Testis (tissue), 5 donors: ENCODE measurements at places on chromosomes 1 and 21. TPM values are rescaled to one million over a fixed set of nuclear protein-coding genes. Genes with fewer than 3 reads are reported as not detected.

The SWT1 gene
- 44.6 TPM for total RNA-seq

The DR1 gene
- total RNA-seq: 56.0 TPM

GRCh38 chr1:234926559-234927311 is 201.9 kb downstream of the TOMM20 start:
- DNase-seq: no peak

The YBEY gene
- total RNA-seq: 50.7 TPM

DNA sequence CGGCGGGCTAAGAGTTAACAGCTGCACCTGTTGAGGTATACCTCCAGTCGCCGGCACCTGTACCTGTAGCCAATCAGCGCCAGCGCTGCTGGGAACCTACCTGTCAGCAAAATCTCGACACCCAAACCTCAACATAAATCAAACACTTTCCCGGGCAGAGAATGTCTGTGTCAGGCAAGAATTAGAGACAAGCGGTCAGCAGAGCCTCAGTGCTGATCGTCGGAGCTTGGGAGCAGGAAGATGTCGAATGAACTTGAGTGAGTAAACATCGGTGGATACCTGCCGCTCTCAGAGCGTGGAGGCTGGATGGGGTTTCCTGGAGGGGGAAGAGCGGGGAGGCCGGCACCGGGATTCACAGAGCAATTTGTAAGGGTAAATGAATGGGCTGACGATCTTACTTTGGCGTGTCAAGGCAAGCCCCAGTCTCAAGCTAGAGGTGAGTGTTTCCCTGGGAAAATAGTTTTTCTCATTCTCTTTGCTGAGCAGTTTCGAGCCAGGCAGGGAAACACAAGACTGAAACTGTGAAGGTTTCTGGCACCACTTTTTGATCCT is at the start of gene GRHL3:
TSS of gene GRHL3 (plus strand) at position 46 of the 552 bp plus-strand sequence. CDS start at position 241, 195 bp downstream.
- DNase-seq: no peak

GRCh38 chr21:38081708-38082107 is 165.5 kb upstream of the KCNJ6 start:
- DNase-seq: no peak

DNA sequence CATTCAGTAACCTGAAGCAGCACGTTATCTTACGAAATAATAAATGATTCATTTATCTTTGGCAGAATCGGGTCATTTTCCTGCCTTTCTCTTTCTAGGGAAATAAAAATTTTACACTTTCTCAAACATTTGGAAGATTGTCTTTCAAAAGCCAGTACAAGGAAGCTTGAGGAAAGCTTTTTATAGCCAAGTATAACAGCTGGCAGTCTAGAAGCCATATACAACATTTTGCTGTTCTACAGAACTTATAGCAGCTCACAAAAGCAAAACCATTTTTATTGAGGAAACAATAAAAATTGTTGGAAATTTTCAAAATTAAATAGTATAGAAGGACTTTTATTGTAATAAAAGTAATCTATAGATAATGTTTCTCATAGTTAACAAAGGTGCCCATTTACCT is 448.6 kb downstream of the SMYD3 start:
- no peak for DNase-seq

The KRTCAP2 gene
- total RNA-seq: 242 TPM

The KRTAP13-2 gene
- not detected for total RNA-seq

GRCh38 chr1:232149287-232150201 is 480.4 kb downstream of the SIPA1L2 start:
- DNase-seq: no peak

DNA sequence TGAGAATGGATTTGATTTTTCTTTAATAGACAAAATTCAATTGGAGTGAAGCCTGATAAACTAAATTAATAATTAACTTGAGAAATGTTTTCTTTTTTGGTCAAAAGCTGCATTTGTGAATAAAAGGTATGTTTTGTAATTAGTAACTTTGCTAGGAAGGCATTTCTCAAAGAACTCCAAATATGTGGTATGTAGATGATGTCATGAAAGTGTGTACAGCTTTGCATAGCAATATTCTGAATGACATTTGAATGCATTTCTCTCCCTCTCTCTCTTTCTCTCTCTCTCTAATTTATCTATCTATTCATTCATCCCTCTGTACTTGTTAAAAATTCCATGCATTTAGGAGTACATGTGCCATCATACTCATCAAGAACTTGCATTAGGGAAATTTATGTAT is 109.1 kb upstream of the ADAMTS5 start:
- no peak for DNase-seq

GRCh38 chr21:40051801-40052200 is 184.6 kb downstream of the PCP4 start:
- DNase-seq: no peak

DNA sequence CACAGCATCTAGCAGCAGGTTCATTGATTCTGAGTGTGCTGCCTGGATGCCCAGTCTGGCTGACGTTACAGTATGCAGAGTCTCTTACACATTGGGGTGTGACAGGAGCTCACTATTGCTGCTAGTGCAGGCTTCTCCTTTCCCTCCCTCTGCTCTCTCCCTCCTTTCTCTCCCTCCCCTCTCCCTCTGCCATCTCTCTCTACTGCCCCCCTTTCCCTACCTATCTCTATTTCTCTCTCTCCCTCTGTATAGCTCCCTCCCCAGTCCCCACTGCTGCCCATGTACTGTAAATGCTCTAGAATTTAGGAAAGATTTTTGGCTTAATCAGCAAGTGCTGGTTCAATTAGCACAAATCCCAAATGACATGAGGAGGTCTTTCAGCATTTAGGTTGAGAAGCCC is 62.8 kb downstream of the PCBP3 start:
- DNase-seq: no peak

DNA sequence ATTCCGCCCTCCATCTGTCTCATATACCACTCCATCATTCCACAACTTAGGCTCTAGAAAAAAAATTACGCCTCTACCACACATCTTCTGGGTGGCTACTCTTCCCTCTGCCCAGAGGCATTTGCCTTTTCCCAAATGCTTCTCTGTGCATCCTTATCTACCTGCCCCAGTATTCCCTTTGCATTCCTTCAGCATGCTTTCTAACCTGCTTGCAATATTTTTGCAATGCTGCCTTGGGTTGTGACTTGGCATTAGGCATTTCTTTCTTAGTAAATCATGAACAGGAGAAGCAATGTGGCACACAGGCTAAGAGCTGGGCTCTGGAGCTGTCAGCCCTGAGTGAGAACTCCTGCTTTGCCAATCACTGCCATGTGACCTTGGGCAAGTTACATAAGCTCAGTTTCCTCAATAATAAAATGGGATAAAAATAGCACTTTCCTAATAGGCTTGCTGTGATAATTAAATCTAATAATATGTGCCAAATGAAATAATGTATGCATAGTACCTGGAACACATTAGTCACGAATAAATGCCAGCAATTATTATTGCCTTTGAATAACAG is 276.0 kb downstream of the ASTN1 start:
- DNase-seq: no peak

The MRPL9 gene
- total RNA-seq: 53.5 TPM

GRCh38 chr1:101089613-101090338 is 64.2 kb upstream of the DPH5 start:
- DNase-seq: no peak

GRCh38 chr1:22450351-22451021 is 1.2 kb upstream of the ZBTB40 start:
- DNase-seq: no peak

GRCh38 chr1:98314601-98315000 is 346.9 kb upstream of the SNX7 start:
- DNase-seq: no peak

- DNase-seq: no peak
Measured at GRCh38 chr21:16179773-16180172, 450.0 kb downstream of the USP25 start.

The NTNG1 gene
- total RNA-seq: 1.8 TPM

DNA sequence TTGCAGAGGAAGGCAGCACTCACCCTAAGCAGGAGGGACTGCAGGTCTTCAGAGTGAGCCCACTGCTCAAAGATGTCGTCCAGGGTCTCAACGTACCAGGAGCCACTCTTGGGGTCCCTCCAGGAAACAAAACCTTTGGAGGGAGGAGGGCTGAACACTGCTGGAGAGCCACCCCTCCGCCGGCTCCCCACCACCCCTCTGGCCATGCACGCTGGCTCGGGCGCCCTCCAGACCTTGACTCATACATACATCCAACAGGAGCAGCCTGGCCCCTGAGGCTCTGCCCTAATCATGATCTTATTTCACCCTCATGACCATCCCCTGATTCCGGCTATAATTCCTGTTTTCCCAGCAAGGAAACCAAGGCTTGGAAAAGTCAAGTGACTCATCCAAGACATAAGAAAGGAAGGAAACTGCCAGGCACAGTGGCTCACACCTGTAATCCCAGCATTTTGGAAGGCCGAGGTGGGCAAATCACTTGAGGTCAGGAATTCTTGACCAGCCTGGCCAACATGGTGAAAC is 18.0 kb downstream of the CELA2B start:
- DNase-seq: no peak

- DNase-seq: no peak
Measured at GRCh38 chr1:172978595-172978994, 72.1 kb downstream of the TNFSF18 start.

- DNase-seq: no peak
Measured at GRCh38 chr1:107524301-107524700, 383.5 kb downstream of the NTNG1 start.

The ZMPSTE24 gene
- 31.3 TPM for total RNA-seq

DNA sequence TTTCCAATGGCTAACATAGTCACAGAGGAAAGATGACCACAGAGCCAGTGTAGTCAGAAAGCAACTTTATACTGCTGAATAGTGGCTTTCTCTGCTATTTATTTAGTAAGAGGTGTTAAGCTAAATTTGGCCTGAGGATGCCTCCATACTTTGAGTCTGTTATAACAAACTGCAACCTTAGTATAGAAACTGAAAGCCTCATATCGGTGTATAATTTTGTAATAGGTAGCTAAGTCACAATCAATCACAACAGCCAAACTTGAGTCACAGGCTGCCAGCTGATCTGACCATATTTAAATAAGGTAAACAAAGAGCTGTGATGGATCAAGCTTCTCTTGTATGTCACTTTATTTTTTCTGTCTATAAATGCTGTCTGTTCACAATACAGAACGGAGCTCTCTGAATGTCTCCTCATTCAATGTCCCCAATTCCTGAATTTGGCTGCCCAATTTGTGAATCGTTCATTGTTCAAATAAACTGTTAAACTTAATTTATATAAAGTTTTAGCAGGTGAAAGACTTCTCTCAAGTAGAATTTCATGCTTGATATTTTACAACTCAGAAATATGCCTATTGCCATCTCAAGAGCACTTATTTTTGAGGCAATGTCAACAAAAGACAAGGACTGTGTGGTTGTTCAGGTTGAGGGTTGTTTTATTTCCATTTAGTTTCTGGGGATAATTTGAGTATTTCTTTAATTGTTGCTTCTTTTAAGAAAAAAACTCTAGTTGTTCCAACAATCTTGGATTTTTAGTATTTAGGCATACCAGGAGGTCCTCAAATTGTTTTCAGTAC is 339.7 kb upstream of the B3GALT2 start:
- DNase-seq: no peak

DNA sequence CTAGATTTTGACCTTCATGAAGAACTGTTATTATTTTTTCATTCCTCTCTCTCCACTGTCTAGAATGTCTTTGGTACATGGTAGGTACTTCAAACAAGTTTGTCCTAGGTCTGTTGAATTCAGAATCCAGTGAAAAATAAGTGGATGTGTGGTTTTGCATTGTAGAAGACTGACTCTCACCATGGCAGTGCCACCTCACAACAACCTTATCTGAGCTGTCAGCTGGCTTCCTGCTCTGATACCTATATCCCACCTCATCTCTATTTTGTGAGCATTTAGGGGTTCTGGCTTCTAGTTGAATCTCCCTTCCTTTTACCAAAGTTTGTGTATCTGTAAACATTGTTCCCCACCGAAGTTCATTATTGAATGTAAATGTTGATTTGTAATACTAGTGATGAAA is 9.1 kb downstream of the SWT1 start:
- no peak for DNase-seq

- DNase-seq: no peak
Measured at GRCh38 chr1:19468397-19468956, 16.9 kb downstream of the CAPZB start.

DNA sequence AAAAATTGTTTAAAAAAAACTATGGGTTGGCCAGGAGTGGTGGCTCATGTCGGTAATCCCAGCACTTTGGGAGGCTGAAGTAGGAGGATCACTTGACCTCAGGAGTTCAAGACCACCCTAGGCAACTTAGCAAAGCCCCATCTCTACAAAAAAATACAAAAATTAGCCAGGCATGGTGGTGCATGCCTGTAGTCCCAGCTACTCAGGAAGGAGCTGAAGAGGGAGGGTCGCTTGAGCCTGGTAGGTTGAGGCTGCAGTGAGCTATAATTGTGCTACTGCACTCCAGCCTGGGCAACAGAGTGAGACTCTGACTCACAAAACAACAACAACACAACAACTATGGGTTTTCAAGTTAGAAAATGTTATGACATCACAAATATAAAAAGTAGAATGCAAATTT is 16.4 kb downstream of the SLAMF7 start:
- DNase-seq: no peak
